Glomerular endothelial cell (primary cell): ENCODE measurements at places on chromosomes 5 and 9. TPM values are rescaled to one million over a fixed set of nuclear protein-coding genes. Genes with fewer than 3 reads are reported as not detected.

Gene RELL2
- total RNA-seq: 8.5 and 12.2 TPM in 2 replicates

Gene CYLC2
- not detected in 2 replicates for total RNA-seq

Gene ZNF300
- 3.1 and 6.0 TPM in 2 replicates for total RNA-seq

Gene SH3TC2
- 2.5 and 3.6 TPM in 2 replicates for total RNA-seq

Gene PRDM9
- not detected in 2 replicates for total RNA-seq

Gene HSPB3
- not detected in 2 replicates for total RNA-seq

Gene TOR4A
- total RNA-seq: 59.7 and 81.4 TPM in 2 replicates

Gene MZB1
- total RNA-seq: 0.29 and 0.68 TPM in 2 replicates

Gene HAVCR1
- 0.15 TPM in 1 of 2 replicates, not detected in the other for total RNA-seq

Gene TEX48
- not detected in 2 replicates for total RNA-seq

Gene ZNF608
- 26.8 and 30.9 TPM in 2 replicates for total RNA-seq

Gene HTR4
- total RNA-seq: not detected in 2 replicates

Gene CATSPER3
- not detected in 2 replicates for total RNA-seq

Gene GPR21
- total RNA-seq: 1.1 TPM in 1 of 2 replicates, not detected in the other

Gene MSANTD3
- 112 and 129 TPM in 2 replicates for total RNA-seq

Gene ANGPTL2
- 25.5 and 52.3 TPM in 2 replicates for total RNA-seq

Gene PDLIM7
- total RNA-seq: 341 and 346 TPM in 2 replicates

Gene FAXDC2
- 7.8 and 8.9 TPM in 2 replicates for total RNA-seq

Gene BTNL9
- 0.15 and 2.8 TPM in 2 replicates for total RNA-seq

Gene PTGDS
- not detected in 2 replicates for total RNA-seq

Gene MTMR12
- total RNA-seq: 33.9 and 46.1 TPM in 2 replicates

Gene HIGD2A
- total RNA-seq: 119 TPM in 2 replicates

Gene LRRC19
- total RNA-seq: not detected in 2 replicates

Gene SAXO1
- total RNA-seq: not detected in 2 replicates

Gene ZNF618
- 20.7 and 34.2 TPM in 2 replicates for total RNA-seq

Gene IL33
- 0.19 and 4.5 TPM in 2 replicates for total RNA-seq

Gene ENTPD8
- 0.10 and 0.18 TPM in 2 replicates for total RNA-seq

Gene LIFR
- 28.8 and 35.2 TPM in 2 replicates for total RNA-seq

Gene PCDHAC1
- total RNA-seq: 0.06 TPM in 1 of 2 replicates, not detected in the other

Gene PIP5K1B
- 0.23 and 0.29 TPM in 2 replicates for total RNA-seq

Gene FOXD4L6
- not detected in 2 replicates for total RNA-seq

Gene TMEM174
- total RNA-seq: not detected in 2 replicates

Gene TTC33
- 6.7 and 6.8 TPM in 2 replicates for total RNA-seq

Gene FUT7
- not detected in 2 replicates for total RNA-seq

Gene C1QTNF2
- 0.06 and 0.29 TPM in 2 replicates for total RNA-seq

Gene DND1
- 0.29 and 1.1 TPM in 2 replicates for total RNA-seq

Gene NR5A1
- total RNA-seq: not detected in 2 replicates

Gene FAM153A
- not detected in 2 replicates for total RNA-seq

Gene PCDHB5
- total RNA-seq: 2.5 and 4.1 TPM in 2 replicates

Gene SPATA31E1
- not detected in 2 replicates for total RNA-seq

Gene TOR2A
- total RNA-seq: 18.2 and 21.9 TPM in 2 replicates

Gene SPTLC1
- total RNA-seq: 90.3 and 105 TPM in 2 replicates

Gene OR1L1
- total RNA-seq: not detected in 2 replicates

Gene ANKRD18A
- 0.12 and 0.24 TPM in 2 replicates for total RNA-seq

Gene C9orf153
- not detected in 2 replicates for total RNA-seq

Gene LPCAT1
- 61.9 and 77.0 TPM in 2 replicates for total RNA-seq

Gene TMEM252
- total RNA-seq: not detected in 2 replicates

Gene IL31RA
- 0.76 and 3.5 TPM in 2 replicates for total RNA-seq

Gene FLT4
- total RNA-seq: 97.3 and 203 TPM in 2 replicates

Gene LCP2
- 4.6 and 5.7 TPM in 2 replicates for total RNA-seq

Gene F12
- total RNA-seq: 0.53 and 4.3 TPM in 2 replicates

Gene PLPP1
- total RNA-seq: 33.6 and 36.5 TPM in 2 replicates

Gene PCSK5
- 21.3 and 25.5 TPM in 2 replicates for total RNA-seq

Gene BSPRY
- not detected in 2 replicates for total RNA-seq

Gene OR1J2
- total RNA-seq: not detected in 2 replicates

Gene SPATA31C1
- total RNA-seq: not detected in 2 replicates

Gene NOTCH1
- 114 and 284 TPM in 2 replicates for total RNA-seq

Gene SLC4A9
- total RNA-seq: 0.06 TPM in 1 of 2 replicates, not detected in the other

Gene CER1
- not detected in 2 replicates for total RNA-seq

Gene INSL6
- total RNA-seq: not detected in 2 replicates
